ENCODE measurements at places on chromosomes 7 and 10.

- DNase-seq: no peak
- H3K36me3 ChIP-seq: no peaks in the 10 kb centered on the region
- no peak overlapping the region for H3K27ac ChIP-seq
- no peak overlapping the region for H3K4me3 ChIP-seq
- no peaks in the 10 kb centered on the region for H3K4me1 ChIP-seq
Measured at GRCh38 chr7:4227105-4228010, 454.7 kb upstream of the FOXK1 start.

- H3K36me3 ChIP-seq: no peaks in the 10 kb centered on the region
- no peak for DNase-seq
- H3K4me3 ChIP-seq: no peak overlapping the region
Measured at GRCh38 chr7:14752301-14752700, 150.2 kb downstream of the DGKB start.

- no peaks in the 10 kb centered on the region for H3K4me1 ChIP-seq
- H3K36me3 ChIP-seq: no peaks in the 10 kb centered on the region
- no peak for DNase-seq
Measured at GRCh38 chr7:80472491-80473200, 39.2 kb downstream of the GNAT3 start.

- no peak for DNase-seq
- no peak overlapping the region for H3K27ac ChIP-seq
- H3K4me3 ChIP-seq: no peak overlapping the region
- H3K4me1 ChIP-seq: no peaks in the 10 kb centered on the region
Measured at GRCh38 chr10:120741396-120741795, 109.8 kb upstream of the WDR11 start.

DNA sequence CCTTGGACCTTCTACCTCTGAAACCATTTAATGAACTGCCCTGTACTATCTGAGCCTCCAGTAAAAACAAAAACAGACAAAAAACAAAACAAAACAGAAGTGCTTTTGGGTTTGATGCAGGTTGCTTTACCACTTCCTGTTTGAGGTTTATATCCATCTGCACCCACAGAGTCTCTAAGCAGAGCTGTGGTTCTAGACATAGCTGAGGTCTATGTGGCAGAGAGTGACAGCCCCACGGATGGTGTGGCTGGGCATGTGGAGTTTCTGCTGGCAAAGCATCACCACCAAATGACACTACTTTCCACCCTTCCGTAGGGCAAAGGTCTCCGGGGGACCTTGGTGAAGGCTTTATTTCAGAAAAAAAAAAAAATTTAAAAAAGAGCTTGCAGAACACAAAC is 754.2 kb downstream of the GRID1 start:
- H3K4me3 ChIP-seq: no peak overlapping the region
- H3K4me1 ChIP-seq: peaks cover 44% of the 10 kb centered on the region
- H3K36me3 ChIP-seq: no peaks in the 10 kb centered on the region
- peak overlapping the region; percentile 74 for H3K27ac ChIP-seq
- H3K27me3 ChIP-seq: no peaks in the 10 kb centered on the region

DNA sequence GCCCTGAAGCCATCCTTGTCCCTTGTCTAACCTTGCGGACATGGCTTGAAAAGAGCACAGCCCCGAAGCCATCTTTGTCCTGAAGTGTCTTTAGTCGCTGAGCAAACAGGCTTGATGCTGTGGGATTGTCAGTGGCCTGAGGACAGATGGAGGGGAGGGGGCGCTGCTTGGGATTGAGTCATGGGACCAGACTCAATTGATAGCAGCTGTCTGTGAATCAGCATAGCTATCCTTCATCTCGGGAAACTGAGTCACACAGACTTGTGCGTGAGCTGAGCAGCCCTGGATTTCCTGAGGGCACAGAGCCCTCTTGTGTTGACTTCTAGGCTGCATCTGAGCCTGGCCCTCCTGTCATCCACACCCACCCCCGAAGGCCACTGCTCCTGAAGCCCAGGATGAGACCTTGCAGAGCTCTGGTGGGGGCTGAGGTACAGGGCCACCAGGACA is 14.4 kb downstream of the MYO1G start:
- peaks cover 3% of the 10 kb centered on the region for H3K27me3 ChIP-seq
- no peak overlapping the region for H3K27ac ChIP-seq
- DNase-seq: no peak
- no peaks in the 10 kb centered on the region for H3K4me1 ChIP-seq
- no peak overlapping the region for H3K4me3 ChIP-seq
